Naive thymus-derived CD4-positive, alpha-beta T cell (primary cell): ENCODE measurements at places on chromosomes 5 and 9. TPM values are rescaled to one million over a fixed set of nuclear protein-coding genes. Genes with fewer than 3 reads are reported as not detected.

The PRDM9 gene
- total RNA-seq: not detected in 2 replicates

The SNCAIP gene
- 0.17 TPM for total RNA-seq

The CXCL14 gene
- not detected for total RNA-seq

The IL17B gene
- not detected for total RNA-seq

The FCN1 gene
- 99.1 TPM for total RNA-seq

The PDE8B gene
- not detected in 2 replicates for total RNA-seq

The PRR16 gene
- not detected for total RNA-seq

The FOXI1 gene
- total RNA-seq: not detected in 2 replicates

The ACOT12 gene
- not detected for total RNA-seq

The IFNA13 gene
- total RNA-seq: not detected

The PELO gene
- total RNA-seq: 9.7 TPM

The KIF4B gene
- total RNA-seq: not detected

The NDST1 gene
- total RNA-seq: 2.0 TPM

The CDC20B gene
- 0.28 and 0.44 TPM in 2 replicates for total RNA-seq

The PCDHGB1 gene
- total RNA-seq: not detected

The ZNF879 gene
- total RNA-seq: 4.2 TPM in 2 replicates

The LAMC3 gene
- 4.5 TPM for total RNA-seq

The LEAP2 gene
- total RNA-seq: 8.5 TPM

The C5orf58 gene
- not detected for total RNA-seq

The SSNA1 gene
- total RNA-seq: 46.8 TPM

The BARX1 gene
- not detected for total RNA-seq

The IGIP gene
- total RNA-seq: 15.4 TPM

The PCDHGA4 gene
- not detected for total RNA-seq

The ZDHHC12 gene
- 25.7 TPM for total RNA-seq

The CAMLG gene
- 32.6 TPM for total RNA-seq

The SLCO6A1 gene
- total RNA-seq: not detected

The ZDHHC11 gene
- 12.2 TPM for total RNA-seq

The SIT1 gene
- total RNA-seq: 45.6 TPM

The CDX1 gene
- total RNA-seq: not detected

The GHR gene
- not detected for total RNA-seq

The SPATA6L gene
- total RNA-seq: 8.9 TPM

The STKLD1 gene
- total RNA-seq: 1.4 TPM in 2 replicates

The PCDHA1 gene
- not detected for total RNA-seq

The ADAMTS16 gene
- not detected for total RNA-seq

The SPATA24 gene
- total RNA-seq: 5.8 and 6.4 TPM in 2 replicates

The C5orf52 gene
- not detected for total RNA-seq

The RANBP17 gene
- not detected in 2 replicates for total RNA-seq

The MSX2 gene
- total RNA-seq: not detected

The AK8 gene
- total RNA-seq: not detected

The SLC22A4 gene
- 0.13 and 0.29 TPM in 2 replicates for total RNA-seq
